ENCODE measurements at places on chromosomes 7 and 10.

GRCh38 chr10:60459701-60460457 lies 70.2 kb upstream of the ANK3 start:
- DNase-seq = no peak

- no peak for DNase-seq
These were observed 390.9 kb upstream of the CELF2 start for GRCh38 chr10:10626734-10627133.

GRCh38 chr7:25014756-25015155 lies 34.8 kb upstream of the OSBPL3 start:
- DNase-seq = no peak

- no peak for DNase-seq
These were observed 34.0 kb downstream of the PRSS2 start for GRCh38 chr7:142804728-142805207.

DNA sequence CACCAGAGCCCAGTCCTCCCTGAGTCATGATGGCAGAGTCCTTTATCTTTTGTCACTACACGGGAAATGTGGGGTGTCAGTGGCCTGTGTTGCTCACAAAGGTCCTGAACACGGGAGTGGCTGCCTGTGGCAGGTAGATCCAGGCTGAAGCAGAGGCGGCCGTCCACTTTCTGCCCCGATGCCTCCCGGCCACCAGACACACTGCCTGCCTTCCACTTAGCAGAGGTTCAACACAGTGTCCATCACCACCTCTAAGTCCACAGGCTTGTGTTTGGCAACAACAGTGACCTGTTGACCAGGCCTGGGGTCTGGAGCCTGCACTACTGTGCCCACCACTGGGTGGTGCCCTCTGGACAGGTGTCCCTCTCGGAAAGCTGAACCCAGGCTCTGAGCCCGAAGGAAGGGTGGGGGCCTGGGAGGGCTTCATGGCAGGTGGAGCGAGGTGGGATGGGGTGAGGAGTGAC lies 49.9 kb upstream of the CAMK2B start:
- DNase-seq = peak; percentile 43

- peak; percentile 7 for DNase-seq
These were observed 42.7 kb downstream of the GRID2IP start for GRCh38 chr7:6508539-6508938.

- peak; percentile 4 for DNase-seq
These were observed 121.6 kb upstream of the UNC5B start for GRCh38 chr10:71090801-71091200.

DNA sequence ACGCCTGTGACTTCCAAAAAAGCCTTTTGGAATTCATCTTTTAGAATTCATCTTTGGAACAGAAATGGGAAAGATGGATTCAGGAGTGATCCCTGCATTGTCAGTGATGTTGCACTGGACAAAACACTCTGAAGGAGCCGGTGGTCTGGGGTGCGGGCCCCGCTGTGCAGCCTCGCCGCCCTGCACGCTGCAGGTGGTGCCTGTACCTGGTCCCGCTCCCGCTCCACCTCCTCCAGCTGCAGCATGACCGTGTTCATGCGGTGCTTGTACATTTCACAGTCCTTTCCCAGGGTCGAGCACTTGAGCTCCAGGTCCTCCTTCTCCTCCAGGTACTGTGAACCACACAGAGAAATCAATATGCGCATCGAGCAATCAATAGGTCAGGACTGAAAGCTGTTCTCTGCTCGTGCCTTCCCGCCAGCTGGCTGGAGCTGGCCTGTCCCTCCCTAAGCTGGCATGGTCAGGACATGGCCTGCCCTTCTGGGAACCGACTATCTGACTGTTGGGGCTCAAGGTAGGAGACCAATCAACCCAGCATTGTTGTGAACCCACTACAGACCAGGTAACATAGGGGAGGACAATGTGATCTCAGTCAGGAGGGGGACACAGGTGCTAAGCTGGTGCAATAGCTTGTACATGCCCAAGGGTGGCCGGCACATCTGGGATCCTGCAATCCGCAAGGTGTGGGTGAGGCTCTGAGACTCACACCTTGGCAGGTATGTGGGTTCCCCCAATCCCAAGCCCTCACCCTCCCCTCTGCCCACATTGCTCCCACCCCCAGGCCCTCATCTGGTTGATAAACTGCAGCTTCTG lies 93.8 kb upstream of the GNA12 start:
- DNase-seq = no peak

DNA sequence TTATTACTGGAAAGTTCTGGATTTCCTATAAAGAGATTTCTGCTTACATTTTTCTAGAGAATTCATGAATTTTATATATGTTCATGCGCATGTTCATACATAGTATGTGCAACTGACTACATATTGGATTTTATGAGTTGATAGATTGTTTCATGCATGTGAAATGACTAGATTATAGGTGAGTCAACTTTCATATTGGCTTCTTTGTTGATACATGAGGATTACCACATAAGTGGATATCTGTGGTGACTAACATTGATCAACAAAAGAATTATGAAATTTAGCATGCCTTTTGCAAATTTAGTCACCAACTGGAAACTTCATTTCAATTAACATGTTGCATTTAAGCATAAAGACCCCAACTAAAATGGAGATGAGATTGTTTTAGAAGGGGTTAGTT lies 99.0 kb downstream of the GNAT3 start:
- DNase-seq = no peak

DNA sequence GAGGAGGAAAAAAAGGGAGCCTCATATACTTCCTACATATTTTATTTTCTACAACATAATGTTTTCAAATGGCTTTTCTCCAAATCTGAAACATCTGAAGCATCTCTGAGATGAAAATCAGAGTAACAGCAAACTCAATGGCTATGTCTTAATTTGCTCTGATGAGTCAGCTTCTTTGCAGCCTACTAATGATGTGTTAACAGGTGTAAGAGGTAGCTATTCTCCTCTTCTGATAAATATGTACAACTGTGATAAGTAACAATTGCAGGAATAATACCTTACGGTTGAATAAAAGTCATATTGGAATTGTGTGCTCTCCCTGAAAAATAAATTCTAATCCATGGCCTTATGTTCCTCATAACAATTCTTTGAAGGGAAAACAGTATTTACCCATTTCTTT lies 45.2 kb downstream of the GNAT3 start:
- DNase-seq = no peak

GRCh38 chr10:131560706-131561355 lies 249.3 kb upstream of the TCERG1L start:
- DNase-seq = no peak

DNA sequence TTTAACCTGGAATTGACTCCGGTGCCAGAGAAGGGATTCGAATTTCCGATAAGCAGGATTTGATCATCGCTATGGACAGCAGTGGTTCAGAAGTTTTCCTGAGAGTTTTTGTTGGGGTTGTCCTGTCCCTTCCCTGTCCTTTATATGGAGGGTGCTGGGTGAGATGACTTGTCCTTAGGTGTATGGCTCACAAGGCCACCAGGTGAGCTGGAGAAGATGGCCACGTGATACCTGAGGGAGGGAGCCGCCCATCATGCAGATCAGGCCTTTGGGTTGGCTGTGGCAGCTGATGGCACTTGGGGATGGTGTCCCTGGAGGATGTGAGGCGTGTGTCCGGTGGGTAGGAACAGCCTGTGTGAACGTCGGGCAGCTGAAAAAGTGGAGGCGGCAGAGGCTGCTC lies 187.7 kb downstream of the PTPN20 start:
- DNase-seq = no peak

DNA sequence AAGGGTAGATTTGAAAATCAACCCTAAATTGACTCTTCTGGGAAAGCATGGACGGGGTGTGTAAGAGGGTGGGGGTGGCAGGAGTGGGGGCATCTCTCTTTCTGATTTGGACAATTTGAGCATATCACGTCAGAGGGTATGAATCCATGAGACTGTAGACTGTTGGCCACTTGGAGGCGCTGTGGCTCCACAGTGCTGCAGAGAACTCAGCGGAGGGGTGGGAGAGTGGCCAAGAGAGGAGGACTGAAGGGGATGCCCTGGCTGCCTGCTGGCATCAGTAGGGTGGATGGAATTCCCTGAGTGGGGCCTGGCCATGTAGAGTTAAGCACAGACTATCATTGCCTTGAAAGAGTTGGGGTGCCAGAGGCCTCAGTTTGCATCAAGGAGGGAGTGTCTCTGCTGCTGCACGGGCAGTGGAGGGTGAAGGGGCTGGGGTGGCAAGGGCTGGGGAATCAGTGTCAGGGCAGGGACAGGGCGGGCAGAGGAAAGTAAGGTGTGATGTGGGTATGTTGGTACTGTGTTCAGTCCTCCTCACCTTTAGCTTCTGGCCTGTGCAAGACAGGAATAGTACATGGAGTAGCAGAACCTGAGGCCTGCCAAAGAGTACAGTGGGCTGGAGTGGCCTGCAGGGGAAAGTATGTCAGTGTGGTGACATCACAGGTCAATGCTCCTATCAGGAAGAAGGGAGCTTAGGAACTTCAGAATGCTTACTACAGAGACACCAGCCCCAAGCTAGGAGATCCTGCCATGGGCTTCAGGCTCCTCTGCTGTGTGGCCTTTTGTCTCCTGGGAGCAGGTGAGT lies 133.5 kb upstream of the PRSS58 start:
- no peak for DNase-seq

- no peak for DNase-seq
These were observed 1.7 kb upstream of the MRPS24 start for GRCh38 chr7:43871064-43871463.

GRCh38 chr10:45403151-45403550 lies 29.1 kb downstream of the ALOX5 start:
- no peak for DNase-seq

DNA sequence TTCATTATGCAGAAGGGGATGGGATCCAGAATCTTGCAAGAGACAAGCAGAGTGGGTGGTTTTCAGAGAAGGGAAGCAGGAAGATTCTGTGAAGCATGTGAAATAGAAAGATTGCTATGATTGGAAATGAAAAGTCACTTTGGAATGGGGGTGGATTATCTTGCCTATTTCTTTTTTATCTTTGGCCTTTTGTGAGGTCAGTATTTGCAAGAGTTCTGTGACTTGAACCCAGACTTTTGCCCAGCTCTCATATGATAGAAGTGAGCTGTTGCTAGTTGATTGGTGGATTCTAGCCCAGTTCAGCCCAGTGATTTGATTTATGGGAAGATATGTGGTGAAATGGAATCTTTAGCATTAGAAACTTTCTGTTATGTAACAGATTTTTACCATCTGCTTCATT lies 17.1 kb downstream of the ENTPD7 start:
- DNase-seq = no peak

GRCh38 chr10:6112893-6113292 lies 24.1 kb downstream of the RBM17 start:
- no peak for DNase-seq

GRCh38 chr10:78170026-78170475 lies 136.4 kb downstream of the RPS24 start:
- no peak for DNase-seq
